ENCODE measurements at places on chromosomes 16 and 17. TPM values are rescaled to one million over a fixed set of nuclear protein-coding genes. Genes with fewer than 3 reads are reported as not detected.

The CRYBA1 gene
- not detected for total RNA-seq

The KRTAP3-3 gene
- total RNA-seq, result not detected

The HDAC5 gene
- 7.2 TPM for total RNA-seq

The MT1F gene
- total RNA-seq, result 3.5 TPM

The SULT1A1 gene
- under 0.01 TPM for total RNA-seq

The ZFP3 gene
- 0.93 TPM for total RNA-seq

The TTYH2 gene
- 88.0 TPM for total RNA-seq

The LDHD gene
- 1.4 TPM for total RNA-seq

The MYH13 gene
- total RNA-seq, result not detected

The SLX4 gene
- 4.8 TPM for total RNA-seq

The ENPP7 gene
- total RNA-seq, result not detected

The NHLRC4 gene
- total RNA-seq, result 2.9 TPM

The C17orf78 gene
- not detected for total RNA-seq

The HSD17B1 gene
- total RNA-seq, result 3.6 TPM

The RNF227 gene
- 1.5 TPM for total RNA-seq

The NDE1 gene
- 53.1 TPM for total RNA-seq

The WDR45B gene
- total RNA-seq, result 59.2 TPM

The HSD17B2 gene
- not detected for total RNA-seq

The ASGR2 gene
- total RNA-seq, result not detected

The KRTAP3-2 gene
- total RNA-seq, result not detected

The PSMB10 gene
- 66.4 TPM for total RNA-seq

The ZP2 gene
- not detected for total RNA-seq

The NAT9 gene
- 23.0 TPM for total RNA-seq

The PRSS36 gene
- 0.33 TPM for total RNA-seq

The SDK2 gene
- total RNA-seq, result not detected

The KRTAP4-5 gene
- total RNA-seq, result not detected

The CCL17 gene
- not detected for total RNA-seq

The CLEC3A gene
- not detected for total RNA-seq

The CD300LG gene
- under 0.01 TPM for total RNA-seq

The RAMP2 gene
- total RNA-seq, result 0.36 TPM

The PRSS8 gene
- total RNA-seq, result under 0.01 TPM

The EME1 gene
- 4.7 TPM for total RNA-seq

The GAS2L2 gene
- not detected for total RNA-seq

The SMYD4 gene
- total RNA-seq, result 17.6 TPM

The GJC1 gene
- 27.9 TPM for total RNA-seq

The TEDC2 gene
- 17.6 TPM for total RNA-seq

The FBXL16 gene
- not detected for total RNA-seq

The DPEP1 gene
- total RNA-seq, result not detected

The FNDC8 gene
- total RNA-seq, result not detected

The HS3ST3A1 gene
- total RNA-seq, result 0.31 TPM

The ZNHIT3 gene
- 21.1 TPM for total RNA-seq

The HSPB9 gene
- not detected for total RNA-seq

The BRCA1 gene
- total RNA-seq, result 46.6 TPM

The TAC4 gene
- total RNA-seq, result not detected

The OTOA gene
- under 0.01 TPM for total RNA-seq

The GPR142 gene
- not detected for total RNA-seq

The ANKRD40 gene
- 69.4 TPM for total RNA-seq

The SLC35B1 gene
- total RNA-seq, result 67.6 TPM

The MYL4 gene
- not detected for total RNA-seq

The HOXB1 gene
- total RNA-seq, result not detected

The TLCD2 gene
- 2.2 TPM for total RNA-seq

The OR3A3 gene
- not detected for total RNA-seq

All from melanocyte of skin (primary cell).